ENCODE measurements at places on chromosomes 16 and 17. TPM values are rescaled to one million over a fixed set of nuclear protein-coding genes. Genes with fewer than 3 reads are reported as not detected.
A peak's percentile ranks its signal among the peaks of the same experiment; 100 is the strongest.

GRCh38 chr17:8041249-8041928 is 2.5 kb downstream of the ALOX15B start:
- DNase-seq = no peak

DNA sequence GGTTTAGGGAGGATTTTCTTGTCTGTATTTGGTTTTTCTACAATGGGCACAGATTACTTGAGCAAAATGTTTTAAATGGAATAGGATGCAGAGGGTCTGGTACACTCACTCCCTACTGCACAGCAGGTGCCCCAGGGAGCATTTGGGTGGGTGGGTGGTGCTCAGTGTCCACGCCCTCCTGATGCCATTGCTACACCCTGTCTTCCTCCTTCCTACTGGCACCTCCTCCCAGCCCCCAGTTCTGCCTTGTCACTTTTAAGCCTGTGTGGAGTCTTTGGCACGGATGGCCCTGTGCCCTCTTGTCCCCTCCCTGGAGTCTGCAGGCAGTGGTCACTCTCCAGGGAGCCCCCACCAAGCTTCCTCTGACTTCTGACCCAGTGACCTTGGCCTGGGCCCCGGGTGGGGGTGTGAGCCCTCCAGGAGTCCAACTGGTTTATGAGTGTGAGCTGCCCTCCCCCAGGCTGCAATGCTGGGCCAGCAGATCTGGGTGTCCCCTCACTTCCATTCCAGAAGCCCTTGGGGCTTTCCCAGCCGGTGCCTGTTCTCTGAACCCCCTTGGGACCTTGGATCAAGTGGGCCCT is 15.5 kb downstream of the LLGL2 start:
- no peak for DNase-seq

GRCh38 chr17:49677134-49677932 is 564 bp downstream of the SPOP start:
- peak; percentile 86 for DNase-seq

GRCh38 chr17:65047941-65048340 is 8.6 kb downstream of the GNA13 start:
- DNase-seq = no peak

- no peak for DNase-seq
Measured at GRCh38 chr17:34118564-34118963, 136.5 kb upstream of the CCL2 start.

GRCh38 chr16:66786551-66786950 is 14.8 kb downstream of the TERB1 start:
- no peak for DNase-seq

- peak; percentile 66 for DNase-seq
Measured at GRCh38 chr16:1034230-1035065, 38.1 kb upstream of the SSTR5 start.

DNA sequence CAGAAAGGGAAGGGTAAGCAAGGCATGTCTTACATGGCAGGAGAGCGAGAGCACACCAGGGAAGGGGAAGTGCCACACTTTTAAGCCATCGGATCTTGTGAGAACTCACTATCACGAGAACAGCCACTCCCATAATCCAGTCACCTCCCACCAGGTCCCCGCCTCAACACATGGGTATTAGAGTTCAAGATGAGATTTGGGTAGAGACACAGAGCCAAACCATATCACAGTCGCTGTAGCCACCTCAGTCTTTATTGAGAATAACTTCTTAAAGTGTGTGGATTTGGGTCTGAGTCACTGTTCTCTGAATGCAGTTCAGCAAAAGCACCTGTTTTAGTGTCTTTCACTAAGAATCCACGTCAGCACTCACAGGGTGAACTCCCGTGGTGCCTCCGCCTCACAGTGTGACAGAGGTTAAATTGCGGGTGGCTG is 195.2 kb upstream of the CHMP6 start:
- no peak for DNase-seq

DNA sequence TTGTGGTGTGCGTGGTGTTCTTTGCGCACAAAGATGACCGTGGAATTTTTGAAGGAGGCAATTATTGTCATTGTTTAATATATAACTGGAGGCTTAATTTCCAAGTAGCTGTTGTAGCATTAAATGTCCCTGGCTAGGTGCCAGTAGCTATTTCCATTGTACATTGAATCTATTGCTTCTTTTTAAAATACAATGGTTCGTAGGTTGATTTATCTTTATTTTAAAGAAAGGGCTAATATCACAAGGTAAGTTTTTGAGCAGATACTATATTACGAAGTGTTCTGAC is 127.1 kb downstream of the RPTOR start:
- no peak for DNase-seq

ABCA9 gene
- total RNA-seq = 6.6 TPM

EIF4A3 gene
- 64.4 TPM for total RNA-seq

STH gene
- total RNA-seq = 3.9 TPM

ADAM11 gene
- total RNA-seq = 19.0 TPM

PERCC1 gene
- not detected for total RNA-seq

All from occipital lobe (tissue), 3 donors.